ENCODE measurements at places on chromosomes 7 and 10.

- DNase-seq, result no peak
Observed at GRCh38 chr7:111952783-111953182, 253.4 kb downstream of the DOCK4 start.

DNA sequence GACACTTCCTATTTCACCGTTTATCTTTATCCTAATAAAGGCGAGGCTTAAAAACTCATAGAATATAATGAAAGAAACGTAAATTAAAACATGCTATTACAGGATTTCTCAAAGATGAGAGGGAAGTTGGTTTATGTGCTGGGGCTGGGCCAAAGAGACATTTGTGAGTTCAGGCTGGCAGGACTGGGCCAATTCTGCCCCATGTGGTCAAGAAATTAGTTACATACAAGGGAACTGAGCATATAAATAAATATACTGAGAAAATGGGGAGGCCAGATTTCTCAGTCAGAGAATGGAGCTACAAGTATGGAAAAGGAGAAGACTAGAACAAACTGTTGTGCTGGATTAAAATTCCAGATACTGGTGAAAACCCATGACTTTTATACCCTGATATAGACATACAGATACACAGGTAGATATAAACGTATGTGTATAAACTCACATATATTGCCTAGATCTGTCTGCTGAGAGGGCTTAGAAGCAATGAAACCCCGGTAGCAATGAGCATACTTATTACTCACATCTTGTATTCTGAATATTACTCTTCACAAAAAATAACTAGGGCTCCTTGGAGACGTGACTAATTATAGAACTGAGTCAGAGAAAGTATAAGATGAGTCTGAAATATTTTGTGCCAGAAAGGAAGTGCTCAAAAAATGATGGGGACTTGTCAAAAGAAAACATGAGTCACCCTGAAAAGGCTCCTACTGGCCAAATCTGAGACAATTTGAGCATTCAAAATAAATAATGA is 155.7 kb upstream of the FGFR2 start:
- DNase-seq, result no peak

DNA sequence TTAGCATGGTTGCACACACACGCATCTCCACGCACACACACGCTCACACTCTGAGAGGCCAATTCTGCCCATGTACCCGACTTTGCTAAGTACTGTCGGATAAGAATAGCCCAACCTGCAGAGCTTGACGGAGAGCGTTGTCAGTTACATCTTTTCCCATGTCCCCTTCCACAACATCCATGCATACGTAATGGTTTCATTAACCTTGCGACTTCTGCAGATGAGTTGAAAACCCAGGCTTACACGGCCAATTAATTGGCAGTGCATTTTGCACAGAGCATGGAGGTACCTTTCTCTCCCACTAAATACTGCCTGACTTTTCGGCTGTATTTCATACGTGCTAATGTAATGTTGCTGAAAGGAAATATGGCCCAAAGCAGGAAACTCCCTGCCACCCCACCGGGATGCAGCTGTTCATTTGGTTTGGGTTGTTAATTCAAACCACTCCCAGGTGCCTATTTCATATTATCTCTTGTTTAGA is 291.2 kb upstream of the HABP2 start:
- peak; percentile 40 for DNase-seq

DNA sequence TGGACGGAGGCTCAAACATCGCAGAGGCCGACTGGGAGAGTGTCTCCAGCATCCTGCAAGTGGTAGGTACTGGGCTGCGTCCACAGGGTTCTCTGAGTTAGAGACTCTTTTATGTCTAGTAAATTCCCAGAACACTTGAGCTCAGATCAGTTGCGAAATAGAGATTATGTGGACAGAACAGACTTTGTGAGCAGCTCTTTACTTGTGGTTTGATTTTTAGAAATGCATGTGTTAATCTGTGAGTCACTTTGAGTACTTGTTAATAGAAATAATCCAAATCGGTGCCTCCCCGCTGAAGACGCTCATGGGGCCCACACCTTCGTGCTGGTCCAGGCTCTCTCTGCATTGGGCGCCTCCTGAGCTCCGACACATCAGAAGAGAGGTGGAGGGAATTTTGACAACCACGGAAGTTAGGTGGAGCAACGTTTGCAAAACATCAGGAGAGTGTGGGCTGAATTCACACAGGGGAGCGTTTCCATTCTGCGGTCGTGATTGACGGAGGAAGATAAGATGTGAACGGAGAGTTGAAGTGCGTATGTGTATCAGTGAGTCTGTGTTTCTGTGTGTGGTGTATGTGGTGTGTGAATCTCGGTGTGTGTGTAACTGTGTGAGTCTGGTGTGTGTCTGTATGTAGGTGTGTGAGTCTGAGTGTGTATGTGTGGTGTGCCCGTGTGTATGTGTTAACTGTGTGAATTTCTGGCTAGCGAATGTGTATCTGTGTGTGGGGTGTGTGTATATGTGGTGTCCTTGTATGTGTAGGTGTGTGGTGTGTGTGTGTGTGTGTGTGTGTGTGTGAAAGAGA is 32.1 kb downstream of the PFKP start:
- no peak for DNase-seq

- no peak for DNase-seq
Observed at GRCh38 chr10:32972460-32972859, 14.4 kb upstream of the ITGB1 start.

DNA sequence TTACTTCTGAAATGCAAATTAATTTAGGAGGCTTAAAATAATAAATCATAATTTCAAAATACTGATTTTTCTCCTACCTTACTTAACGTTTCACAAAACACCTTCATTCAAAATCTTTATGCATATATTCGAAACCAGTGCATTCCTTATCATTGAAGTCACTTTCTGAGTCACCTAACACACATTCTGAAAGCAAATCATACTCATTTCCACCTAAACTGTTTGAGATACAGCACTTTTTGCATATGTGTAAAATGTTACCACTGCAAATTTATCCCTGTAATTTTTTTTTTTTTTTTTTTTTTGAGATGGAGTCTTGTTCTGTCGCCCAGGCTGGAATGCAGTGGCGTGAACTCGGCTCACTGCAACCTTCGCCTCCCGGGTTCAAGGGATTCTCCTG is 15.7 kb downstream of the PPP3CB start:
- DNase-seq, result no peak

GRCh38 chr10:84665211-84665610 is 336.8 kb downstream of the CCSER2 start:
- DNase-seq, result no peak

- no peak for DNase-seq
Observed at GRCh38 chr10:89256340-89256739, 4.8 kb upstream of the LIPA start.

GRCh38 chr10:103445767-103446567 is 6.2 kb downstream of the CALHM2 start:
- DNase-seq, result no peak

- no peak for DNase-seq
Observed at GRCh38 chr7:158239290-158239981, 348.2 kb downstream of the PTPRN2 start.

- no peak for DNase-seq
Observed at GRCh38 chr10:113044016-113044755, 94.1 kb downstream of the TCF7L2 start.

DNA sequence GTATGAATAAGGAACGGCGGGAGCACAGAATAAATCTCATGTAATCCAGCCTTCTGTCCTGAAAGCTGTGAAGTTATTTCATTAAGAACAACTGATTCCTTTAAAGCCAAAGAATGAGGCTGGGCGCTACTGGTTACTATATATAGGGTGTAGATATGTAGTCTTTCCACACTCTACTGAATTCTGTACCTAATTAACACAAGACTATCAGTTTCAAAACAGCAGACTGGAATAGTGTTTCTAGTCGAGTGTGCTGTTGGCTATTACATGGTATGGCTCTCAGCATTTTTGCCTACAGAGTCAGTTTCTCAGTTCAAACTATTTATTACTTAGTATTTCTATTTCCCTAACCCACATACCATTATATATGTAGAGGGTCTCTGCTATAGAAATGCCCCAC is 163.3 kb downstream of the THSD7A start:
- no peak for DNase-seq

- no peak for DNase-seq
Observed at GRCh38 chr7:153188630-153189029, 429.1 kb downstream of the ACTR3B start.

DNA sequence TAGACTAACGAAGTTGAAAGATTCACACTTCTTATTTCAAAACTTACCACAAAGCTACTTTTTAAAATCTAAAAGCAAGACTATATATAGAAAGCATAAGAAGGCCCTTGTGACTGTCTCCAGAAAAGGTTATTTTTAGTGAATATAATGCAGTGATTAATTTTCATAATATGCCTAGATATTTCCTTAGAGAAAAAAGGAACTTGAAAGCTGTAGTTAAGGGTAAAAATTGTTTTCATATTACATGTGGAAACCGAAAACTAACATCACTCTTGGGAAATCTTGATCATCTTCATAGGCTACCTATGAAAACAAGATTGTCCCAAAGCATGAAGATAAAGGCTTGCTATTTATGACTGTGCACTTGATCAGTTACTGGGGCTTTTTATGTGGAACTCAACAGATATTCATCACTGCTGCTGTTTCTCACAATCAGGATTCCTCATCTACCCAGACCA is 223.2 kb downstream of the SH2D4B start:
- DNase-seq, result no peak

GRCh38 chr7:11592699-11593098 is 239.3 kb downstream of the THSD7A start:
- no peak for DNase-seq

GRCh38 chr10:86413046-86413728 is 46.6 kb upstream of the GRID1 start:
- peak; percentile 54 for DNase-seq

- no peak for DNase-seq
Observed at GRCh38 chr10:85851325-85851724, 515.3 kb downstream of the GRID1 start.

DNA sequence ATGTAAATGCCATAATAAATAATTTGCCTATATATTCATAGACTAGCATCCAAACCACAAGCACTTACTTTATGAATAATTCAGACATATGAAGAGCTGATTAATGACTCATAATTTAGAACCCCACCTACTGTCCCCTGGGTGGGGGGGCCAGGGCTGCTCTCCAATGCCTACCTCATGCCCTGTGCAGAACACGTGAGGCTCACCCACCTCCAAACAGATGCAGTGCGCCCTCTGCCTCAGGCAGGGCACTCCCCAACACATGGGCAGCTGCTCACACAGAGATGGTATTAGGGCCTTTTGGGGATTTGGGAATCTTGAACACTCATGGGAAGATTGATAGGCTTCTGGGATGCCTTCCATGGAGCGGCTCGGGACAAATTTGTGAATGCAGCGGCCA is 75.1 kb upstream of the INSIG1 start:
- no peak for DNase-seq

- no peak for DNase-seq
Observed at GRCh38 chr10:131982185-131982756, 548 bp upstream of the BNIP3 start.

DNA sequence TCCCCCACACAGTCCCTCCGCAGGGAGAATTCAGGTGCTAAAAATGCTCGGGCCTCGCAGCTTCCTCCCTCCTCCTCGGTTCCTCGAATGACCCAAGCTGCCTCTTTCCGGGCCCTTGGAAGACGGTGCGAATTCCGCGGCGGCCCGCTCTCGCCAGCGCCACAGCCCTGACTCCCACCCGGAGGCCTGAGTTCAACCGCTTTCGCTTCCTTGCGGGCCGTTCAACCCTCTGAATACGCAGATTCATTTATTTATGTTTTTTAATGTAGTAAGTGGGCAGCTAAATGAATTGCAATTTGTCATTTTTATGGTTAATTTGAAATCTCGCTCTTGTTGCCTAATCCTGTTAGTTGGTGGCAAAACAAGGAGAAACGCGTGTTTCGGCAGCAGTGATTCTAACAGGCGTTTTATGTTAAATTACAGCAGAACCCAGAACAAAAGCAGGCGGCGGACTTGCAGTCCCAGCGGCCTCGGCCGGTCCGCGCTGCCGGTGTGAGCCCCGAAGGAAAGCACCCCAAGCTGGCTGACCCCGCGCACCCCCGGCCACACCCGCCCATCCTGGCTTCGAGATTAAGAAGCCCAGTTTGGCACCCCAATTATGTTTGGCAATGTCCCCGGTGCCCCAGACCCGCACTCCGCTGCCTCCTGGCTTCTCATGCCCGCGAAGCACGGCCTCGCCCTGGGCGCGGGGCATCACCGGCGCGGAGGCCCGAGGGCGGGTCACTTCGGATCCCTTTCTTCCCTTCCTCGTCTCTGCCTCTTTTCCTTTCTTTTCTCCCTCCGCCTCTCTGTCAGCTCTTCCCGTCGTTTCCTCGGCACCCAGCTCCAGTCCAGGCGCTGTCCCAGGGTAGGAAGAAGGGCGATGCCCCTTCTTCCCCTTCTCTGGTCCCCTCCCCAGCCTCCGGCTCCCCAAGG is 75.9 kb downstream of the INSIG1 start:
- no peak for DNase-seq

DNA sequence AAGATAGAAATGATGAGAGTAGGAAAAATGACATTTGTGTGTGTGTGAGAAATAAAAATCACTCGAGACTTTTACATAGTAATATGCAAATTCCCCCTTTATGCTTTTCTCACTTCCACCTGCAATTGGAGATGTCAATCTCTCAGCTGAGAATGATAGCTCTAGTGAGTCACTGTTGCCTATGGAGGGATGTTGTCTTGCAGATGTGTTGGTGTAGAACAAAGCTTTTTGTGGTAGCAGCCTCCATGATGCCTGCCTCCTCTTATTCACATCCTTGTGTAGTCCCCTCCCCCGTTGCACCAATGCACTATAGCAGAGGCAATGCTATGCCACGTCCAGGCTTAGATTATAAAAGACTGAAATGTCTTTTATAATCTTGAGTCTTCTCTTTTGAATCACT is 33.8 kb downstream of the SPAG6 start:
- no peak for DNase-seq

DNA sequence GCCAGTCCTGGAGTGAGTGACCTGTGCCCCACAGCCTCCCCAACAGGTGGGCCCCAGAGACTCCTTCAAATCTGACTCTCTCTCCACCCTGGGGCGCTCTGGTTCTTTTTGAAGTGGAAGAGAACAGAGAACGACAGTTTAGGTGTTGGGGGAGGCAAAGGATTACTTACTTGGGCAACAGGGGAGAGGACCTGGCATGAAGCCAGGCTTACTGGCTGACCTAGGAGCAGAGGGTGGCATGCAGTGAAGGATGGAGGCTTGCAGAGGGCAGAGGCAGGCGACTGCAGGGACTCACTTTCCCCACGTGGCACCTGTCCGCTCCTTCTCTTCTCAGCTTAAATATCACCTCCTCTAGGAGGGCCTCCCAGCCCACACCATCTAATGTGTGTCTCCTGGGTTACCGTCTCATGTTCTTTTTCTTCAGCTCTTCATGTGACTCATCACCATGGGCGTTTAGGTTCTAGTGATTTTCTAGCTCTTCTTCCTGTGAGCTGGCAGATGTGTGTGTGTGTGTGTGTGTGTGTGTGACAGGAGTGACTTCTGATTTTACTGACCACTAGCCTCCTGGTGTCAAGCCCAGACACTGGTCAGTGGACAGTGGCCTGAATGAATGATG is 15.5 kb downstream of the LZTS2 start:
- no peak for DNase-seq

DNA sequence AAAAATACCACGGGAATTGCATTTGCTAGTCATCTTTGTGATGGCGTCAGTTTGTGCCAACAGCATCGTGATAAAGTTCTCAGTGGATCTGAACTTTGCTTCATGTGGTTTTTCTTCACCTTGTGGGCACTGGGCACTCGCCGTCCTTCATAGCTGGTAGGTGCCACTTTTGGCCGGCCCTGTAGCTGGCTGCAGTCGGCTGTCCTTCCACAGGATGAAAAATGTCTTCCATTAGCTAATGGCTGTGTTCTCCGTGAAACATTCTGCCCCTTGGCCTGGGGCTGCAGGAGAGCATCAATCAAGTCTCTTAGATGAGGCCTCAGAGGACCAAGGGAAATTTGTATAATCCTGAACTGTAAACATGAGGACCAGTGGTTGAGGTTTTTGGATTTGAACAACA is 145.3 kb downstream of the DYNC1I1 start:
- DNase-seq, result no peak
